Activated CD8-positive, alpha-beta T cell treated with anti-CD3 and anti-CD28 coated beads, Interleukin-2, amount 10 ng/mL, durations not matched to agents 7 days and 5 days (primary cell): ENCODE measurements at places on chromosomes 12 and 14. TPM values are rescaled to one million over a fixed set of nuclear protein-coding genes. Genes with fewer than 3 reads are reported as not detected.

DNA sequence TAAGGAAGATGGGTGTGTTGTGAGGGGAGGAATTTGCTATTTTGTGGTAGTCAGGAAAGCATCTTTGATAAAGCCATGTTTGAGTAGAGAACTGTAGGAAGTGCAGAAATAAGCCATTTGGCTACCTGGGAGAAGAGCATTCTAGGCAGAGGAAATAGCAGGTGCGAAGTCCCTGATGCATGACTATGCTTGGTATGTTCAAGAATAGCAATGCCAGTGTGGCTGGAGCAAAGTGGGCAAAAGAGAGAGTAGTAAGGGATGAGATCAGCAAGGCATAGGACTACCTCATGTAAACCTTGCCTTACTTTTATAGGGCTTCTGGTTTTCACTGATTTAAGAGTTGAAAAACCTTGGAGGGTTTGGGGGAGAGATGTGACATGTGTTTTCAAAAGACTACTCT is 365.5 kb upstream of the GARIN6 start:
- DNase-seq: no peak
- H3K27me3 ChIP-seq: no peaks in the 10 kb centered on the region
- H3K27ac ChIP-seq: no peak overlapping the region
- no peaks in the 10 kb centered on the region for H3K36me3 ChIP-seq

DNA sequence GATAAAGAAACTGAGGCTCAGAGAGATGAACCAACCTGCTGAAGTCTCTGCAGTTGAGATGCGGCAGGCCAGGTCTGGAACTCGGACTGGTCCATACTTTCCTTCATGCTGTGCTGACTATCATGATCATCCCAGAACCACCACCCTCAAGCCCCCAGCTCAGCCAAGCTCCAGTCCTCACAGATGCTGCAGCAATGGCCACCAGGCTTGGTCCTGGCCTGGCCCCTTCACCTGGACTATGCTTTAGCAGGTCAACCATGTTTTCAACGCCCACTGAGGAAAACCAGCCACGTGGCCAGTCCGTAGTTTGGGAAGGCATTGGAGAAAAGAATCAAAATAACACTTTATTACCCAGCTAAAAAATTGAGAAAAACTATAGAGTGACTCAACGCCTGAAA is 1.4 kb downstream of the GPR68 start:
- DNase-seq: no peak
- peaks cover 75% of the 10 kb centered on the region for H3K4me1 ChIP-seq
- peak overlapping the region; percentile 87 for H3K4me3 ChIP-seq
- H3K36me3 ChIP-seq: peaks cover 96% of the 10 kb centered on the region
- H3K27ac ChIP-seq: peak overlapping the region; percentile 93

DNA sequence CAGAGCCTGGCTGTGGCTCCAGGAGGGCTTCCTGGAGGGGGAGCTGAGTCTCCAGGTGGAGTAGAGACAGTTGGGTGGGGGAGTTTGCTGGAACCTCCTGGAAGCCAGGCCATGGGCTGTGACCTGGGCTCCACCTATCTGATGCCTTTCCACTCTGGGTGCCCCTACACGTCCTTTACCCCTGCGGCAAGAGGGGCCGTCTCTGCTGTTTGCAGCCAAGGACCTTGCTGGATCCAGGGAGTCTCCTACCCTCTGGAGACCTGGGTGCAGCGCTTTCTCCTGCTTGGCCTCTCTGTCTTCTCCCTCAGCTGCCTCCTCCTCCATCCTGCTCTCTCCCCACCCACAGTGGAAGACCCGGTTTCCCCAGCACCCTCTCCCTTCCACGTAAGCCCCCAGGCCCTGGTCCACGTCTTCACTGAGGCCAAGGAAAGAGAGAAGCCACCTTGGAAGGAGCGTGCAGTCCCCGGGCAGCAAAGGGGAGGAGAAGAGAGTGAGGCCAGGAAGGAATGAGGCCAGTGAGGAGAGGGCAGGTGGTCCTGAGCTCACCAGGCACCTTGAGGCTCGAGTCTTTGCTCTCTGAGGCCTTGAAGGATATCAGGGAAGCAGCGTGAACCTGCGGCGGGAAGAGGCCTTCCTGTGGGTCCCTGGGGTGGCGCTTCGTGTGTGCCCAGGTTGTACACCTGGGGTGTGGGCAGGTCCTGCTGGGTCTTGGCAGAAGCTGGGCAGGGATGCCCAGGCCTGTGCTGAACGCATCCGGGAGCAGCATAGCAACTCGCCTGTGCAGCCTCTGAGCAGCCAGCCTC is 294.3 kb upstream of the RTL1 start:
- H3K4me1 ChIP-seq: no peaks in the 10 kb centered on the region
- DNase-seq: no peak
- no peaks in the 10 kb centered on the region for H3K27me3 ChIP-seq
- H3K4me3 ChIP-seq: no peak overlapping the region
- H3K27ac ChIP-seq: no peak overlapping the region
- H3K36me3 ChIP-seq: no peaks in the 10 kb centered on the region

- no peaks in the 10 kb centered on the region for H3K27me3 ChIP-seq
- H3K4me1 ChIP-seq: peaks cover 7% of the 10 kb centered on the region
- DNase-seq: no peak
- H3K36me3 ChIP-seq: peaks cover 66% of the 10 kb centered on the region
- H3K4me3 ChIP-seq: no peak overlapping the region
- no peak overlapping the region for H3K27ac ChIP-seq
These were observed 30.2 kb downstream of the METAP2 start for GRCh38 chr12:95504140-95504539.

DNA sequence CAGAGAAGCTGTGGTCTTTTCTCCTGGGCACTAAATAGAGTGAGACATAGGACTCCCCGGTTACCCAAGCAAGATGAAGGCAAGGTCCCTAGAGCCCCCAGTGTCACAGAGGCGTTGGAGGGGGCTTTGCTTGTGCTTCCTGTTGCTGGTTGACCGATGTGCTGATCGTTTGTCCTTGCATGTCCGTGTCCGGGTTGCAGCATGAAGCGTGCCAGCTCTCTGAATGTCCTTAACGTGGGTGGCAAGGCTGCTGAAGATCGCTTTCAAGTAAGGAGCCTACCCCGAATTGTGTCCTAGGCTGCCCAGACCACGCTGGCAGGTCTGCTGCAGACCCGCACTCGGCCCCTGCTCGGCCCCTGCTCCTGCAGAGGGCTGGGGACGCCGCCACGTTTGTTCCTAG is 23.1 kb downstream of the XRCC3 start:
- H3K36me3 ChIP-seq: peaks cover 39% of the 10 kb centered on the region
- H3K27ac ChIP-seq: no peak overlapping the region
- no peak for DNase-seq
- no peaks in the 10 kb centered on the region for H3K27me3 ChIP-seq
- no peaks in the 10 kb centered on the region for H3K4me1 ChIP-seq

DNA sequence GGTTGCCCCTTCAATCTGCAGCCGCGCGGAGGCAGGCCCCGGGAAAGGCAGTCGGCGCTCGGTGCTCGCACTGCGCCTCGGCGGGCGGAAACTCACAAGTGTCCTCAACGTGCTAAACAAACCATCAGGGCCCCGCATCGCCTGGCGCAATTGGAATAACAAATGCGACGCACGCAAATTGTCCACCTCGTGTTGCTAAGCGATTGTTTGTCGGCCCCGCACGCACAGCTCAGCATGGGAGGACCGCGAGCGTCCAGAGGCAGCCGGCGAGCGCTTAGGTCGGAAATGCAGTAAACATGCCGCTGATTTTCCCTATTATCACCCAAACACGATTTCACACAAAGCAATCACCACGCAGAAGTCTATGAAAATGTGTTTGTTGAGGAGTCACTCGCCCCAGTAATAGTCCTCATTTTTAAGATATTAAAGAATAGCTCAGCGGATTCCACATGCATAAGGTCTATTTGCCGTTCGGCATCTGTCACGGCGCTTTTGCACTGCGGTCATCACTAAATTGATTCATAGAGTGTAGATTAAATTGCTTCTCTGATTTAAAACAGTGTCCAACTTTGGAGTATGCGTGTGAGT is 3.2 kb upstream of the GSC start:
- H3K27ac ChIP-seq: peak overlapping the region; percentile 55
- peak; percentile 21 for DNase-seq
- H3K36me3 ChIP-seq: peaks cover 24% of the 10 kb centered on the region
- H3K27me3 ChIP-seq: peaks cover 83% of the 10 kb centered on the region
- H3K4me1 ChIP-seq: peaks cover 15% of the 10 kb centered on the region

- no peaks in the 10 kb centered on the region for H3K27me3 ChIP-seq
- no peak overlapping the region for H3K4me3 ChIP-seq
- DNase-seq: no peak
- peaks cover 9% of the 10 kb centered on the region for H3K4me1 ChIP-seq
- no peaks in the 10 kb centered on the region for H3K36me3 ChIP-seq
These were observed 109.8 kb upstream of the GPHB5 start for GRCh38 chr14:63428486-63428885.

DNA sequence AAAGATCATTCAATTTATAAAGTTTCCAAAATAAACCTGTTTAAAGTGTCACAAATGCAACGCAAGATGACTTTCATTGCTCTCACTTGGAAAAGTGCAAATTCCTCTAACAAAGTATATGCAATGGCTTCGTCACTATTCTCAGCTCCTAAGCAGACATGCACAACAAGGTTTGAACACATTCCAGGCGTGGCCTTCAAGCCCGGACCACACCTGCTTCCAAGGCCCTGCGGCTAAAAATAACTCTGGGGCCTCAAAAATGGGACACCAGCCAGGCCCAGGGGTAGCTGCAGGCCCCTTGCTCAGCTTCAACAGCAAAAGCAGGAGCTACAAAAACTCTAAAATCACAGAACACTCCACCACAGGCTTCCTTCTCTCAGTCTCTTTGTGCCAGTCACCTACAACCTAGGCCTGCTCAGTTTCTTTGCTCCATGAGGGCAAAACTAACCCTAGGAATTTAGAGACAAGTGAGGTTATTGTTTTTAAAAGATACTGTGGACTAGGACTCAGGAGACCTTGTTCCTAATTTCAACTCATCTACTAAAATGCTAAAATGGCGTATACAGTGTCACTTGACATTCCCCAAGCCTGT is 29.3 kb downstream of the DUSP16 start:
- H3K4me1 ChIP-seq: peaks cover 15% of the 10 kb centered on the region
- no peak for DNase-seq
- H3K27me3 ChIP-seq: no peaks in the 10 kb centered on the region
- no peak overlapping the region for H3K4me3 ChIP-seq
- no peak overlapping the region for H3K27ac ChIP-seq

- H3K27ac ChIP-seq: no peak overlapping the region
- peaks cover 39% of the 10 kb centered on the region for H3K36me3 ChIP-seq
- no peak for DNase-seq
- H3K4me1 ChIP-seq: peaks cover 13% of the 10 kb centered on the region
- no peak overlapping the region for H3K4me3 ChIP-seq
These were observed 263.9 kb upstream of the RGS6 start for GRCh38 chr14:71668186-71668912.

KLRD1 gene
- total RNA-seq: 7.6 TPM

IFNG gene
- 3.1 TPM for total RNA-seq

MGP gene
- total RNA-seq: 0.21 TPM

NPFF gene
- not detected for total RNA-seq

ZFHX2 gene
- 1.5 TPM for total RNA-seq
